ENCODE measurements at places on chromosomes 6 and 20. TPM values are rescaled to one million over a fixed set of nuclear protein-coding genes. Genes with fewer than 3 reads are reported as not detected.

- H3K36me3 ChIP-seq = peaks cover 2% of the 10 kb centered on the region
- peaks cover 52% of the 10 kb centered on the region for H3K4me1 ChIP-seq
- H3K4me3 ChIP-seq = peak overlapping the region; percentile 61
- peak; percentile 24 for DNase-seq
- peak overlapping the region; percentile 26 for H3K27ac ChIP-seq
- H3K27me3 ChIP-seq = peaks cover 12% of the 10 kb centered on the region
Observed at GRCh38 chr6:128655978-128656498, 135.6 kb upstream of the PTPRK start.

PHACTR1 gene
- 0.16 TPM for total RNA-seq

PRSS16 gene
- 5.6 TPM for total RNA-seq

DNA sequence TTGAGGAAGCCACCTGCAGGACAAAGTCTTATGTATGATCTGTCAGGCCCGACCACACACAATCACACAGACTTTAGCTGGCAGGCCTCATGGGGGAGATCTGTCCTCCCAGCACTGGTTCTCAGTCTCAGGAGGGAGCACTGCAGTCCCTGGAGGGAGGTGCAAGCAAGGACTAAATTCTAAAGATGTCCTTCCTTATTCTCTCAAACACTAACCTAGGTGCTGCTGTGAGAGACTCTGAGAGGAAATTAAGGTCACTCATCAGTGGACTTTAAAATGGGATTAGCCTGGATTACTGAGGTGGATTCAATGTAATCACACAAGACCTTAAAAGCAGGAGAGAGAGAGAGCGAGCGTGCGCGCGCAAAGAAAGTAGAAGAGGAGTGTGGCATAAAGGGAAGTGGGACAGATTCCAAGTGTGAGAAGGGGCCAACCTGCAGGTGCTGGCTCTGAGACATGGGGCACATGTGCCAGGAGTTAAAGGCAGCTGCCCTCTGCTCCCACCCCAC is 14.3 kb downstream of the GLO1 start:
- no peak for DNase-seq
- peaks cover 8% of the 10 kb centered on the region for H3K36me3 ChIP-seq

COL19A1 gene
- 0.19 TPM for total RNA-seq

RAET1G gene
- total RNA-seq = not detected

DNA sequence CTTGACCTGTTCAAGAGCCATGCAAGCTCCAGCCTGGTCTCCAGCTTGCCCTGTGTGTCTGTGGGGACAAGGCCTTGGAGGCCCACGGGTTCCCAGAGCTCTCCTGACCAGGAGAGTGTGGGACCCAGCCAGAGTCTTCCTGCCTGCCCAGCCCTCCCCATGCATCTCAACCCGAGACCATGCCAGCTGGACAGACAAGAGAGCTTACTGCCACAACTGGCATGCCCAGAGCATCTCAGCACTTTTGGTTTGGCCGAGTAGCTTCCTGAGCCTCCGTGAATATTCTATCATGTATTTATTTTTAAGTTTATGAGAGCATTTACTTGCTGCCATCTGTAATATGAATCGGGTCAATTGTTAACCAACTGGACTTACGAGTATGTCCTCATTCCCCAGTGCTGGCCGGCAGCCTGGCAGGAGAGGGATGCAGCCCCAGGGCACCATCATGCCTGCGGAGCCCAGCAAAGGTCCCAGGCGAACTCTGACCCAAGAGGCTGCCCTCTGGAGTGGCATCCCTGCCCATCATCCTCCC is 14.9 kb downstream of the IP6K3 start:
- no peak overlapping the region for H3K27ac ChIP-seq
- no peaks in the 10 kb centered on the region for H3K27me3 ChIP-seq
- no peaks in the 10 kb centered on the region for H3K4me1 ChIP-seq
- no peak for DNase-seq
- H3K4me3 ChIP-seq = no peak overlapping the region

PNLDC1 gene
- total RNA-seq = 0.37 TPM

DNA sequence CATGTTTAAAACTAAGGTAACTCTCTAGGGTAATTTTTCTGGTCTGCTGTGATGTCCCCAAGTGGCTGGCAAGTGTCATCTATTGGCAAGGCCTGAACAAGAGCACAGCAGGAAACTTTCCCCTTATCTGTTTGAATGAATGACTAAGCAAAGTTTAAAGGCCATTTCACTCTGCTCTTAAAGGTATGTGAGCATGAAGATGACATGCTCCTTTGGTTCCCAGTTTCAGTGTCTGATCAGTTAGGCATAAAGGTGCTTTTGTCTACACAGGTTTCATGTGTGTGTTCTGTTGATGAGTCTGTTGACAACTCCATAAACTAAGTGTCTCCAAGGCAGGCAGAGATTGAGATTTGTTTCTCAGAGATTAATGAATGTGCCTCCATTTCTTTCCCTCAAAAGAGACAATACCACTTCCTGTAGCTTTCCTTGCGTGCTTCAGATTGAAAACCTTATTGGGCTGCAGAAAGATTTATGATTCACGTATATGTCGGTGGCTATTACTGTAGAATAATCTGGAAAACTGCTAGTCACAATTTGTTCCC is 83.9 kb downstream of the MAP3K7 start:
- H3K27me3 ChIP-seq = no peaks in the 10 kb centered on the region
- no peaks in the 10 kb centered on the region for H3K36me3 ChIP-seq
- H3K4me1 ChIP-seq = peaks cover 13% of the 10 kb centered on the region
- H3K27ac ChIP-seq = peak overlapping the region; percentile 27

IRAK1BP1 gene
- 2.9 TPM for total RNA-seq

DNA sequence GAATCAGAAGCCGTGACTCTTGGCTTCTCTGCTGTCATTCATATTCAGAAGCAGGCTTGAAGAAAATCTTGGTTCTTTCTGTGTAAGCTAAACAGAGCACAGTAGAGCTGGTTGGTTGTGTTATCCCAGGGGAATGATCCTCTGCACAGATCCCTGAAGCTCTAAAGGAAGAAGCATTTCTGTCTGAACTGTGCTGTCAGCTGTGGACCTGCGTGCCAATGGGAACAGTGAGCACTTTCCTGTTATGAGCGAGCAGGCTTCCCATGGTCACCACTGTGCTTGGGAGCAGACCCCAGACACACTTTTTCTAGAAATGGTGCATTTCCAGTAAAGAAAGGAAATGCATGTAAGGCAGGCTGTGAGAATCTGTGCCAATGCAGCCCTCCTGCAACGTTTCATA is 490.2 kb downstream of the EPM2A start:
- H3K27ac ChIP-seq = no peak overlapping the region
- H3K36me3 ChIP-seq = no peaks in the 10 kb centered on the region
- no peak for DNase-seq
- no peaks in the 10 kb centered on the region for H3K27me3 ChIP-seq

DNA sequence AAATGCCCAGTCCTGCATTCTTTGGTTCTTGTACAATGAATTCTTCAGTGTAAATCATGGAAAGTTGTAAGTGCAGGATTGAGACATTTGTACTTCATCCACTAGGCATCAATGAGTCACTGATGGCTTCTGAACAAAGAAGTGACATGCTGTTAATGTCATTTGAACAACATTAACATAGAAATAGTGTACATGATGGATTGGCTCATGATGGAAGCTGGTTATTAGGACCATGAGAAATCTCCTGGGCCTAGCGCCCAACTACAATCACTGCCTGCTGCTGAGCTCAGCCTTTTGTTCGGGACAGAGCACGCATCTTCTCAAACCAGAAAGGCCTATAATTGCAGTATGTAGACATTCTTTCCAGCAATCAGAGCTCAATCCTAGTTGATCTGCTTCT is 316.8 kb upstream of the TSHZ2 start:
- no peaks in the 10 kb centered on the region for H3K36me3 ChIP-seq
- no peaks in the 10 kb centered on the region for H3K4me1 ChIP-seq
- no peak for DNase-seq
- H3K27ac ChIP-seq = no peak overlapping the region
- H3K4me3 ChIP-seq = no peak overlapping the region

BMP7 gene
- 0.31 TPM for total RNA-seq

C6orf132 gene
- 0.26 TPM for total RNA-seq

ZC2HC1B gene
- total RNA-seq = not detected

DNA sequence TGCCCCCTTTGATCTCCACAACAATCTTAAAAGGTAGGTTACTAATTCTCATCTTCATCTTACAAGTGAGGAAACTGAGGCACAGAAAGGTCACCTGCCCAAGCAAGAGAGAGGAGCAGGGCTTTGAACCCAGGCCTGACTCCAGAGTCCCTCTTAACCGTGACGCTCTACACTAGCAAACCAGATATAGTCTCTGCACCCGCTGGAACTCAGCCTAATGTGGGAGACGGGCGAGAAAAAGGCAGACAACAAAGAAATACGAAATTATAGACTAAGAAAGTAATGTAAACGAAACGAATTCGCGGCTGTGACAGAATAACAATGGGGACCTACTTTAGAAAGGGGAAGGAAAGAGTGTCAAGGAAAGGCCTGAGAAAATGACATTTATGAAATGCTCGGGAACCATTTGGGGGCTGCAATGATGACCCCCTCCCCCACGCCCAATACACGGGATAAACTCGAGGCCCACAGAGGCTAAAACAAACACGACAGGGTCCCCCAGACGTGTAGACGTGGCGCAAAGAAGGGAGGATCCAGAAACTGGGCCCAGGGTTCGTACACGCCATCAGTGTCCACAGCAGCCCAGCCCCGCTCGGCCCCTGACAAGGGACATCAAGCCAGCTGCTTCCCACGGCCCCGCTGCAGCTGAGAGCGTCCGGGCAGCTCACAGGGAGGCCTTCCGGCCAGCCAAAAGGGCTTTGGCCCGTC is 637 bp downstream of the TRPC4AP start:
- H3K36me3 ChIP-seq = peaks cover 5% of the 10 kb centered on the region
- H3K4me1 ChIP-seq = peaks cover 67% of the 10 kb centered on the region
- H3K27ac ChIP-seq = peak overlapping the region; percentile 99
- H3K4me3 ChIP-seq = peak overlapping the region; percentile 95
- DNase-seq = peak; percentile 24

GRCh38 chr20:52943185-52943841 is 28.8 kb upstream of the TSHZ2 start:
- no peak overlapping the region for H3K27ac ChIP-seq
- H3K36me3 ChIP-seq = no peaks in the 10 kb centered on the region
- H3K4me1 ChIP-seq = no peaks in the 10 kb centered on the region

DNA sequence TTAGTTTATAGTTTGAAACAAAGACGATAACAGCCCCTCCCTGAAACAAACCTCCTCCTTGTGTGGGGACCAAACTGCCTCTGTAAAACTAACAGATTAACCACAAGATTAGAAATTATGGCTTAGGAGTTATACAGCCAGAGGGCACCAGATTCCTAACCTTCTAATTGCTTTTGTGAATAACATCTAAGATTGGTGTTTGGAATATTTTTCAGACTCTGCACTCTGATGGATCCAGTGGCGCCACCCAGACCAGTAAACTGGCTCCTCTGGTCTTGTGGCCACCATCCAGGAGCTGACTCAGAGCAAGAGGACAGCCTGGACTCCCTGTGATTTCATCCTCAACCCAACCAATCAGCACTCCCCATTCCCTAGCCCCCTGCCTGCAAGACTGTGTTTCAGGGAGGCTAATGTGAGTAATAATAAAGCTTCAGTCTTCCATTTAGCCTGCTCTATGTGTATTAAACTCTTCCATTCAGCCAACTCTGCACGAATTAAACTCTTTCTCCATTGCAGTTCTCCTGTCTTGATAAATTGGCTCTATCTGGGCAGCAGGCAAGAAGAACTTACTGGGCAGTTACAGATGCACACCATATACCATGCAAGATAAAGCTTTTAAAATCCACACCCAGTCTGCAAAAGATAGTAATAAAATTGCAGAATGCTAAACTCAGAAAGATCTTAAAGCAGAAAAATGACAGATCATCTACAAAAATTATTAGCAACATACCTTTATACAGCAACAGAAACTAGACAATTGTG is 58.5 kb upstream of the SLC22A16 start:
- H3K27ac ChIP-seq = no peak overlapping the region
- no peak overlapping the region for H3K4me3 ChIP-seq
- peaks cover 53% of the 10 kb centered on the region for H3K4me1 ChIP-seq
- H3K27me3 ChIP-seq = no peaks in the 10 kb centered on the region
- no peak for DNase-seq

DNA sequence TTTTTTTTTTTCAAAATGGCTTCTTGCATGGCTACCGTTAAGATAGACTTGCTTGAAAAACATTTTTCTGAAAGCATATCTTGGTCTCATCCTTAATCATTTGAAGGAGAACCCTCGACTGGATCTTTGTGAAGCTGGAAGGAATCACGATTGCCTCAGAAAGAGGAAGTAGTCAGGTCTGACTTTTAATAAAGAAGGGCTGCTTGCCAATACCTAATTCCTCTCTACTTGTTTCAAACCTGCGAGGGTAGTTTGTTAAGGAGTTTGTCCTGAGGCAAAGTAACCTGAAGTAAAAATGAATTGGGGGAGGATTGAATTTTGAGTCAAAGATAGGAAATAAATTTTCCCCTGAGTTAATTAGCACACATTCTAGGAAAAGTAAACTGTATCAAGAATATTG is 288.1 kb upstream of the MAP3K7 start:
- no peaks in the 10 kb centered on the region for H3K4me1 ChIP-seq
- H3K36me3 ChIP-seq = no peaks in the 10 kb centered on the region
- H3K27ac ChIP-seq = no peak overlapping the region

Measured in activated T-cell treated with anti-CD3 and anti-CD28 coated beads, Interleukin-2, amount 50 U/mL, for 72 hours (primary cell).